Cardiac fibroblast (primary cell): ENCODE measurements at places on chromosomes 5 and 9.

- DNase-seq: no peak
Measured at GRCh38 chr5:61534481-61535267, 202.6 kb downstream of the ZSWIM6 start.

DNA sequence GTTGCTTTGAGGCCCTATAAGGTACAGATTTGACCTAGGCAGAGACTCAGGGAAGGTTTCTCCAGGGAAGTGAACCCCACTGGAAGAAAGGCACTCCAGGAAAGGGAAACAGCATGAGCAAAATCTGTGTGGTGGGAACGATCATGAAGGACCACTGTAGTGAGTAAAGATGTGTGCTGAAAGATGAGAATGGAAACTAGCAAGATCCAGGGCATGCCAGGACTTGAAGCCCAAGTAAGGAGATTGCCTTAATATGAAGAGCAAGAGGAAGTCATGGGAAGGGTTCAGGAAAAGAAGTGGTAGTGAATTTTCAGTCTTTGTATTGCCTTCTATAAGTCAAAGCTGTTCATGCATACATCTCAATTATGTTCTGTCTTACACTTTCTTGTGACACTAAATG lies 55.2 kb upstream of the SLIT3 start:
- DNase-seq: no peak

DNA sequence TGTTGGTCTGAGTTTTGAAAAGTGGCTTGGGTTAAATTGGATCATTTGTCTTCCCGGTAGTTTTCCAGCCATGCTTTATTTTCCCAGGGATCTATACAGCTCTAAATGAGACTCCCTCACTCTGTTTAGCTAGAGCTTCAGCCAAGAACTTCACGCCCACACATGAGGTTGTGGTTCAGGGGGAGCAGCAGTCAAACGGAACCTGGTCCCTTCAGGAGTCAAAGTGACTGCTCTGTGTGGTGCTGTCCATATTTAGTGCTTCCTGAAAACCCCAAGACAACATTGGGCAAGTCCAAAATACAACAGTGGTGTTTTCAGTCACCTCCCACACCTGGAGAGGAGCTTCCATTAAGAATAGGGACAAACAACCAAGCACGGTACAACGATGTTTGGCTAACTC lies 90.5 kb downstream of the ANKH start:
- DNase-seq: peak; percentile 12

- DNase-seq: peak; percentile 19
Measured at GRCh38 chr9:121538221-121538620, 38.6 kb upstream of the GGTA1 start.

GRCh38 chr9:107020040-107020530 lies 157.1 kb downstream of the ZNF462 start:
- DNase-seq: peak; percentile 95

GRCh38 chr5:13745508-13745907 lies 199.0 kb downstream of the DNAH5 start:
- DNase-seq: peak; percentile 29

- no peak for DNase-seq
Measured at GRCh38 chr5:55456216-55456895, 78.4 kb downstream of the PLPP1 start.

DNA sequence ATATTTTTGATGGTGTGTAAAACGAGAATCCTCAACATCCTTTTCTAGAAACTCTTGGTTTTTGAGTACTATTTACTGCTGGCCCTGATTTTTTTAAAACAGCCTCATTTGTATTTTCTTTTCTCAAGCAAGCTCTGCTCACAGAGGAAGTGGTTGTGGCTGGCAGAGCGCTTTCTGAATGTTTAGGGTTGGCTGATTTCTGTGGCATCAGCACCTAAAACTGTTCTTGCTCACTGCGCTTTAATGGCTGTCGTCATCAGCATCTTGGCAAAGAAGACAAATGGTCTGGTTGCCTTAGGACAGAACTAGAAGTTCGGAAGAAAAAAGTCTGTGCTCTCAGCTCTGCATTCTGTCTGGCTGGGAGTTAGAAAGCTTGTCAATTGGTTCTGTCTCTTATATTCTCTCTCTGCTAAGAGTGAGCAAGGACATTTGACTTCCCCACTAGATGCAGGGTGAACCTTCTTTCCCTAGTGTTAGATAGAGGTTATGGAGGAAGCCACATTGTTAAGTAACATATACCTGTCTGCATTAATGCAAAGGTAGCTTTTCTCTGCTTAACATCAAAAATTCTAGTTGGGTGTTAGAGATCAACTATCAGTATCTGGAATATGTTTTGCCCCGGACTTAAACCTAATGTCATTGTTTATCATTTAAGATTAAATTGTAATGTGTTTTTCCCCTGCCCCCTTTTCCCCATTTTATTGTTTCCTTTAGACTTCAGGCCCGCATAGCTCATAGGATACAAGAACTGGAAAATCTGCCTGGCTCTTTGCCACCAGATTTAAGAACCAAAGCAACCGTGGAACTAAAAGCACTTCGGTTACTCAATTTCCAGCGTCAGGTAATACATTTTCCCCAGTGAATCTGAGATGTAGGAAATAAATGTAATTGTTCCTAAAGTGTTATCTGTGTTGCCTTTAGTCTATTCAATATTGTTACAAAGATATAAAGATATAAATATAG lies 39.0 kb downstream of the SMARCA2 start:
- DNase-seq: peak; percentile 75

GRCh38 chr9:115208501-115208900 lies 90.5 kb upstream of the TNC start:
- DNase-seq: no peak

DNA sequence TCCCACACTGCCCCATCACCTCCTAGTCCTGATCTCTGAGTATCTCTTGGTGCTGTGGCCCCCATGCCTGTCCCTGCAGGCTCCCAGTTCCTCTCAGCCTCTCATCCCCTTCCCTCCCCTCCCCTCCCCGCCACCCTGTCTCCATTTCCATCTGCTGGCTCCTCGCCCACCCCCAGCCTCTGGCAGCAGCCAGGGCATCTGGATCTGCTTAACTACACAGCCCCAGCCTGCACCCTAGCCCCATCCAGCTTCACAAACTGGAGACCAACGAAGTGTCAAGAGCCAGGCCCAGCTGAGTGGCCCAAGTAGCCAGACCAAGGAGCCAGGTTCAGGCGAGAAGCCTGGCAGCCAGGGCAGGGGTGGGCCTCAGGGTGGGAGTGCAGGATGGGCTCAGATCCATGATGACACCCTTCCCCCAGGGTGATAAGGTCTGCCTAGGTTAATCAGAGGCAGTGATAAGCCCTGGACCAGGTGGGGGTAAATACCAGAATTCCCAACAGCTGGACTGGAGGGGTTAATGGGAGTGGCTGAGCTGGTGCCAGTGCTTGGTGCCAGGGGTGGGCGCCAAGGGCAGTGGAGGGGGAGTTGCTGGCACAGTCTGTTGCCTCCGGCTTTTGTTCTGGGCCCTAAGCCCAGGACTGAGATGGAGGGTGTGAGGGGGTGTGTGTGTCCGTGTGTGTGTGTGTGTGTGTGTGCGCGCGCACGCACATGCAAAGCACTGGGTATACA lies 2.5 kb downstream of the IL11RA start:
- peak; percentile 91 for DNase-seq

- DNase-seq: peak; percentile 2
Measured at GRCh38 chr5:40223884-40224402, 455.8 kb upstream of the PTGER4 start.

DNA sequence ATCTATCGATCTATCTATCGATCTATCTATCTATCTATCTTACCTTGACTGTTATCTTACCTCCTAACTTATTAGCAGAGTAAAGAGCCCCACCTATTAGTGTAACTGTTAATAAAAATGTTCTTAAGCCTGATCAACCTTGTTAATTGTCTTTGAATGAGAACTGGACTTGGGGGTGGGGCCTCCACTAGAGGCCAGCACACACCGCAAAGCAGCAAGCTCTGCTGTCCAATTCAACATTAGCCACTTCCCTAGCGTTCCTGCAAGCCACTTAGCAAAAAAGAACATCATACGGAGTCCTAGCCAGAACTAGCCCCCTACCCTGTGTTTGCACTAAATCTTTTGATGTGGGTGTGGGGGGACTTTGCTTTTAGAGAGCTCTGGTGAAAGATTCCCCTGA lies 515.8 kb downstream of the KDM4C start:
- DNase-seq: peak; percentile 69

DNA sequence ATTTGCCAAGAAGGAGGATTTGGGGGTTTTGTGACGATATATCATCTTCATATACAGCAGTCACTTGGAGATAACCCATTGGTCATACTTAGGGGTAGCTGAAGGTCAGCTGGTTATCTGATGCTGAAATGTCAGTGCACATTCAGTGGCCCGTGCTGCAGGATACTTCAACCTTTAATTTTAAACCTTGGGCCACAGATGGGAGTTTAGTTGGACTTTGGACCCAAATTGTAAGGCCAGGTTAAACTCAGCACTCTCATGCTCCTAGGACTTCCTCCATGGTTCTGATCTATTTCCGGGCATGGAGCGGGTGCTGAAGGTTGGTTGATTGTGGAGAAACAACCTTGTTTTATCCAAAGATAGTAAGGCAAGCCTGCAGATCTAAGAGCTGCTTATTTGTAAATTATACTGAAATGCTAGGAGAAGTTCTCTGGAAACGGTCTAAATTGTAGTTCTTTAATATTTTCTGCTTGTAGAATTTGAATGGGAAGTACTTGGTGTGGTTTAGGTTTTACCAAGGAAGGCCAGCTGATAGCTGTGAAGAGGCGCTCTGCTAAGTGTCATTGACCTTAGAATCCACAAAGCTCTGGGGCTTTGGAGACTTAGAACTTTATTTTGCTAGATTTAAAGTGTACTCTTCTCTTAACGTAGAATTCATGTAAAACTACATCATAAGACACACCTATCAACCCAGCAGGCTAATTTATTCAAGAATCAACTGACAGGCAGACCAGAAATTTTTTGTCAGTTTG lies 38.6 kb downstream of the SLC44A1 start:
- DNase-seq: no peak

- no peak for DNase-seq
Measured at GRCh38 chr5:77016962-77017361, 13.2 kb upstream of the AGGF1 start.

DNA sequence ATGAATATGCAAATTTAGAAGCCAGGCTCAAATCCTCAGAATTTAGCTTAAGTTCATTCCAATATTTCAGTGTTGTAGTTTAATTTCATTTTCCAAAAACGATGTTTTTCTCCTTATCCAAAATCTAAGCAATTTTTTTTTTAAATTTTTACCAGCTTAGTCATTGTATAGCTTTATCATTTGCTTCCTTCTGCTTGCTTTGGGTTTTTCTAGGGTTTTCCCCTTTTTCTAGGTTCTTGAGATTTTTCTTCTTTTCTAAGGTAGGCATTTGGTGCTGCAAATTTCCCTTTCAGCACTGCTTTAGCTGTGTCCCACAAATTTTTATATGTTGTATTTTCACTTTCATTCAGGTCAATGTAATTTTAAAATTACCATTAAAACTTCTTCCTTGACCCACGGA lies 34.4 kb upstream of the CCDC112 start:
- DNase-seq: no peak
